ENCODE measurements at places on chromosomes 6 and 20.

DNA sequence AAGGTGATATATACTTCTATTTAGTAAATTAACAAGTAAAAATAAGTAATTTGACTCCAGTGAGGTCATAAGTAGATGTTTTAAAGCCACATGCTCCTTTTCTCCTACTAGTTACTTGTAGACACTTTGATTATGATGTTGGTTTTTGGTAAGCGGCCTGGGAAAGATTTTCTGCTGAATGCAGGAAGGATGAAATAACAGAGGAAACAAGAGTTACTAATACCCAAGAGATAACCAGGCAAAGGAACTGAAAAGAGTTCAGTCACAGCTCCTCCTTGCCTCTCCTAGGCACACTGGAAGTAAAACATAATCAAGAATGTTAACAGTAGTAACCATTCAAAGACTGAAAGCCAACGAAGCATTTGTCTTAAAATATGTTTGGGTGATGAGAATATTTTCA lies 203.3 kb downstream of the RNGTT start:
- DNase-seq = no peak

- DNase-seq = no peak
Observed at GRCh38 chr20:62796699-62797491, 622 bp downstream of the MRGBP start.

GRCh38 chr6:112835078-112835477 lies 487.9 kb downstream of the RFPL4B start:
- DNase-seq = no peak

GRCh38 chr6:56944661-56945060 lies 10.2 kb upstream of the BEND6 start:
- DNase-seq = no peak

DNA sequence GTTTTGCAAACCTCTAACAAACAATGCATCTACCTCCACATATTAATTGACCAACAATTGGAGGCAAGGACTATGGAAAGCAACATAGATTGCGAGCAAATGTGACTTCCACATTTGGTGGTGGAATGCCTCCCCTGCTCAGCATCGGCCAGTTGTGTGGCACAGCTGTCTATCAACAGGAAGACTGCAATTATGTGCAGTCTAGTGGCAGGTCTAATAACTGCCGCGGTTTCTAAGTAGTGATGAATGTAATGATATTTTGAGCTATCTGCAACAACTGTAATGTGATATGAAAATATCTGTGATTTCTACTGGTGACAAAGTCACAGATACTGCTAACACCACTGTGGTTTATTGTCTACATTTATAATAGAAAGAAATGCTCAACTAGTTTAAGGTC lies 56.8 kb downstream of the NCR2 start:
- no peak for DNase-seq

DNA sequence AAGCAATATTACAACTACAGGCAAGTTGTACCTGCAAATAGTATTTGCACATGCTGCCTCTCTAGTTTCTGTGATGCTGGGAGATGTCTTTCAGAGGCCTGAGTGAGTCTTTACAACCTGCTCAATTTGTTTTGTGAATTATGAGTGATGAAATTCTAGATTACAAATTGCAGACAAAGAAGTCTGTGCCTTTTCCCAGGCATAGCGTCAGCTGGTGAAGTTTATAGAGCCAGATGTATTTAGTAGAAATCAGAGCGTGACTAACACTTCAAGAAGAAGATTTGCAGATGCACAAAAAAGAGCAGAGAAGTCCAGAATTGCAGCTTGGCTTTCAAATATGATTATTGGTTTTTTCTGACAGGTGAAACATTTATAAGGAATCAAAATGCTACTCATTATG lies 289.9 kb downstream of the PLCB1 start:
- no peak for DNase-seq

GRCh38 chr6:110547266-110547964 lies 71.0 kb upstream of the SLC22A16 start:
- no peak for DNase-seq

DNA sequence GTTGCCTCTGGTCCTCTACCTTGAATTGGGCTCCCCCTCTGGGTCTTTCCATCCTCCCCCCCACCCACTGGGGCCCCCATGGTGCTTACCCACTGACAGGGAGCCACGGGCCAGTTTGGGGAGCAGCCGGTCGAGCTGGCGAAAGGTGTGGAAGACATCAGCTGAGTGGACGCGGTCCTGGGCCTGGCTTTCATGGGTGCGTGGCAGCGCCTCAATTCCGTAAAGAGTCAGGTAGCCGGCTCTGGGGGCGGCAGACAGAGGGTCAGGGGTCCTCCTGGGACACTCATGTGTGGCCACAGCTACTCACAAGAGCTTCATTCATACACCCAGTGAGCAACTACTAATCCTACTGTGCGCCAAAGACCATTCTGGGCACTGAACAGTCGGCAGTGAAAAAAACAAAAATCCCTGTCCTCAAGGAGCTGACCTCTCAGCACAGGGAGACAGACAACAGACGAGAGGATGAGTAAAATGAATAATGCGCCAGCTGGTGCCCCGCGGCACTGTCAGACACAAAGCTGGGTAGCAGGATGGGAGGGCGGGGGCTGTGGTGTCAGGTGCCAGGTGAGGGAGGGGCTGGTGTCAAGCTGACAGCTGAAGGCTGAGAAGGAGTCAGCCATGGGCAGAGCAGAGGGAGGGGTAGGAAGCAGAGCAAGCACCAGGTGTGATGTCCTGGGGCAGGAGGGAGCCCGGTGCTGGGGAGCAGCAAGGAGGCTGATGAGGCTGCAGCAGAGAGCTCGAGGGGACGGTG lies 28.3 kb downstream of the PTGIS start:
- DNase-seq = no peak

DNA sequence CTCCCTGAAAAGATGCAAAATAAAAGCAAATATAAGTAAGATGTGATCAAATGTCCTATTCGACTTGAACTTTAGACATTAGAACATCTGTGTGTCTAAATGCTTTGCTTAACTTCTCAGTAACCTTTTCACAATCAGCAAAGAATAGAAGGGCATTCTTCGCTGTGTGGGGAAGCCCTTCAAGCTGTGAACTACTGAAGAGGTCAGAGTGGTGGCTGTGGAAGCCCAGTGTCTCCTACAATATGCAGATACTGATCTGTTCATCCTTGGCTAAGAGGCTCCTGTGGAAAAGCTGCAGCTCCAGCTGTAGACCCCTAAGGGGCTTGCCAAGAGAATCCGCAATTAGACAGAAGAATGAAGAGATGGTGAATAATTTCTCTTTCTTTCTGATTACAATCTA lies 400.3 kb upstream of the SASH1 start:
- no peak for DNase-seq

DNA sequence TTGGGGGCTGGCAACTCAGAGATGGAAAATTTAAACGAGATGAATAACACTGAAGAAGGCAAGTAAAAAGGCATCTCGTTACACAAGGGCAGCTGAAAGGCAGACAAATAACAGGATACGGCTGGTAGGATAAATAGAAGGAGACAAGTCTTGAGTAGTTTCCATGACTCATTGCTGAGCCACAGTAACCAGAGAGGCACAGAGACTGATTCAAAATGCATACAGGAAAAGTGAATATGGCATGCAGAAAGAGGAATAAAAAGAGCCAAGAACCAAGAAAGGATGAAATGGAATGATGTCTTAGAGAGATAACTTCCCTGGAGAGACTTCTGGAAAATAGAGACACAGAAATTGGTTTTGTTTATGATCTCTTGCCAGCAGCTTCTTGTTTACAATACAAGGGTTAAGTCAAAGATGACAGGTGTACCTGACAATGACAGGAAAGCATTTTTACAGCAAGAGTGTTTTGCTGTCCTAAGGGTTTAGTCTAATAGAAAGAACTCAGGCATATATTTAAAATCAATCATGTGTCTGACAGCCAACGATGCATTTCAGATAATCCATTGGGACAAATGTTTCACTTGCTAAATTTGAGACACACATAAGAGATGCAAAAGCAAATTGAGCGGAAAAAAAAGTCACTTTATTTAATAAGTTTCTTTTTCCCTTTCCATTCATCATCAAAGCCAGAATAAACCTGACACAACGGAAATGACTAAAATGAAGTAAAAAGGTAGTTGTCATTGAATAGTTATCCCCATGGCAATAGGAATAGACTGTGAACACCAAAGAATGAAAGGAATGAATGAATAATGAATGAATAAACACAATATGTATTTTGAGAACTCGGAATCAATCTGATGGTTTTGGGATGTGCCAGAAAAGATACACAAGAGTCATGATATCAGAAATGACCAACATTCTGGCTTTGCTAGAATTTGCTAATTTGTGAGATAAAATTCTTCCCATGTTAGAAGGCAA lies 68.0 kb upstream of the KCNQ5 start:
- no peak for DNase-seq

DNA sequence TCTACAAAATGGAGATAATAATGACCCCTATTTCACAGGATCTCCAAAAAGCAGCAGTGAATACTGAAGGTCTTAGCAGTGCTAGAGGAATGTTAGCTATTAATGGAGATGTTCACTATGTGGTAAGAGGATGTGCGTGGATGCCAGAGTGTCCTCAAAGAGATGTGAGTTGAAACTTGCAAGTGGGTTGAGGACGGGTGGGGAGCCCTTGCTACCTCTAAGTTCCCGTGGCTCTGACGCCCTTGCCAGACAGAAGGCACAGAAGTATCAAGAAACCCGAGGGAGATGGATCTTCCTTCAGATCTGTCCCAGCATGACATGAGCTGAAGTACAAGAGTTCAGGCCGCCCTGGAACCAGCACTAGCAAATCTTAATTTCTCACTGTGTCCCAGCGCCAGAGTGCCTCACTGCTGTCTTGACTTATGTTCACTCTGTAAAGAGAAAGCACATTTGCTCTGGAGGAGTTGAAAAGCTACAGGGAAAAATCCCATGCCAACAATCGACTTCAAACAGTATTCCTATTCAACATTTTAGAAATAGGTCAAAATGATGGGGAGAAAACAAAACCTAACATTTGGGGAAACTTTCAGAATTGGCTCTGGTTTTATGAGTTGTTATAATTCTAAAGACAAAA lies 59.5 kb downstream of the FYN start:
- DNase-seq = no peak

- DNase-seq = no peak
Observed at GRCh38 chr6:103784117-103784516, 1075.6 kb downstream of the HACE1 start.

DNA sequence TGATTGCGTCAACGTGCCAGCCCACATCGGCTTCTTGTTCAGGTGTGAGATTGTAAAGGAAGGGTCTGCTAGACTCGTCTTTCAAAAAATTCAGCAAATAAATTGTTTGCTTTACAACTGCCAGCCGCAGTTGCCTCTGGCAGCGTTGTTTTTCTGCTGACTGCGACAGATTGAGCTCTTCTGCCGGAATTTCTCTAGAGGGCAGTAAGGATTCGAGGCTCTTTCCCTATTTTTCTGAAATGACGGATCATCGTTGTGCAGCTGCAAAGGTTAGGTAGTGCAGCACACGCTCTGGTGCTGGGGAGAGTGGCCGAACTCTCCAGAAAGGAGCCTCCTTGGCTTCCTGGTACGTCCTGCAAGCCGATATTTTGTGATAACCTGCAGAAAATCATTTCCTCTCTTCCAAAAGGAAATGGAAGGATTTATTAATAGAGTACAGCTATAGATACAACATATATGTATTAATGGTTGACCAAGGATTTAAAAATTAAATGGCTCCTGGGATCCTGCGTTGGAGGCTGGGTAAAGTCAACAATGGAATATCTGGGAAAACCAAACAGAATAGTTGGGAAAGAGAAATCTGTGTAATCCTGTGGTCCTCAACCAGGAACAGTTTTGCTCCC lies 121.9 kb upstream of the ZFP64 start:
- DNase-seq = no peak

DNA sequence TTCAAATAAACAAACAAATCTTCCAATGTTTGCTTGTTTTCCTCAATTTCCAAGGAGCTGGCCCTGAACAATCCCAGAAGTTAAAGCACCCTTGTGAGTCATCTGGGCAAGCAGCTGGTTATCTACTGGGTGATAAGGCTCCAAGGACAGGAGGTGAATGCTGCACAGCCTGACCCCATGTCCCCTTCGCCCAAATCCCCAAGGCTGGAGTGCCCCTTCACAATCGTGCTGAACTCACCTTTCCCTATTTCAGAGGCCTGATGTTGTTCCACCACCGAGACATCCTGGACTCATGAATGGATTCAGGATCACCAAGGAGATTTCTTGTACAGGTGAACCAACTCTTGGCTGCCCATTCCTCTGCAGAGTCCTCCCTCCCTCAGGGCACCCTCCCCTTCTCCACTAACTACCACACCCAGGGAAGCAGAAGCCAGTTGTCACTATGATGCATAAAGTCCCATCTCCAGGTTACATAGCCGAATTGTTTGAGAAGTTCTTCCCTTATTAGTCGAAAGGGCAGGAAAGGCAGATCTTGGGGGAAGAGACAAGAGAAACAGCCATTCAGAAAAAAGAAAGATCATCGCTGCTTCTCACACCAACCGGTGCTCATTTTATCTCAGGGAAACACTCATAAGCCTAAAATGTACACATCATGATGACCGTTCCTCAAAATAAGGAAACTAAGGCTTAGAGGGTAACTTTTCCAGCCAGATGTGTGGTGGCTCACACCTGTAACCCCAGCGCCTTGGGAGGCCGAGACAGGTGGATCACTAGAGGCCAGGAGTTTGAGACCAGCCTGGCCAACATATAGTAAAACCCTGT lies 138.8 kb upstream of the RREB1 start:
- DNase-seq = no peak

GRCh38 chr6:161835500-161836215 lies 561.8 kb upstream of the AGPAT4 start:
- DNase-seq = no peak

GRCh38 chr6:14365393-14365792 lies 247.8 kb downstream of the CD83 start:
- no peak for DNase-seq

- DNase-seq = no peak
Observed at GRCh38 chr6:128979071-128979470, 96.1 kb downstream of the LAMA2 start.

GRCh38 chr20:57479196-57479595 lies 45.7 kb downstream of the CTCFL start:
- no peak for DNase-seq

GRCh38 chr6:132314432-132314831 lies 86.8 kb downstream of the MOXD1 start:
- DNase-seq = no peak

- DNase-seq = no peak
Observed at GRCh38 chr6:157060440-157060952, 262.8 kb downstream of the TMEM242 start.

GRCh38 chr20:50969435-50969834 lies 10.8 kb downstream of the MOCS3 start:
- no peak for DNase-seq

All from stimulated activated CD8-positive, alpha-beta memory T cell treated with anti-CD3 and anti-CD28 coated beads, Interleukin-2, amount 100 ng/mL, for 48 hours (primary cell).